ENCODE measurements at places on chromosomes 16 and 17.

DNA sequence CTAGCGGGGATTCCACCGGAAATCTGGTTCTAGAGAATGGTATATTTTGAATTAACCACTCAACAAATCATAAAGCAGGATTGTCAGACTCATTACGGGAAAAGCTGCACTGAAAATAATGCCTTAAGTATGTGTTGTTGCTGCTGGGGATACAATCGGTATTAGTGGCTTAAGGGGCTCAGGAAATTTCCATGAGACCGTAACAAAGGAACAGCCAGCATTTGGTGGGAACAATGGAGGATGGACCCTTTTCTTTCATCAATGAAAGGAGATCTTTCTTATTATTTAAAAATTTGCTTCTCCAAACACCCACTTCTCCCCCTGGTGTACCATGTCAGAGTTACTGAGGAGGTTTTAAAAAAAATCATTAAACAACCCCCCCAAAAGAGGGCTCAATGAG is 342.6 kb upstream of the ZFHX3 start:
- DNase-seq, result no peak

- DNase-seq, result no peak
Measured at GRCh38 chr17:50370052-50370451, 2.9 kb downstream of the MRPL27 start.

- DNase-seq, result peak; percentile 64
Measured at GRCh38 chr17:42407289-42407836, 15.7 kb downstream of the CAVIN1 start.

DNA sequence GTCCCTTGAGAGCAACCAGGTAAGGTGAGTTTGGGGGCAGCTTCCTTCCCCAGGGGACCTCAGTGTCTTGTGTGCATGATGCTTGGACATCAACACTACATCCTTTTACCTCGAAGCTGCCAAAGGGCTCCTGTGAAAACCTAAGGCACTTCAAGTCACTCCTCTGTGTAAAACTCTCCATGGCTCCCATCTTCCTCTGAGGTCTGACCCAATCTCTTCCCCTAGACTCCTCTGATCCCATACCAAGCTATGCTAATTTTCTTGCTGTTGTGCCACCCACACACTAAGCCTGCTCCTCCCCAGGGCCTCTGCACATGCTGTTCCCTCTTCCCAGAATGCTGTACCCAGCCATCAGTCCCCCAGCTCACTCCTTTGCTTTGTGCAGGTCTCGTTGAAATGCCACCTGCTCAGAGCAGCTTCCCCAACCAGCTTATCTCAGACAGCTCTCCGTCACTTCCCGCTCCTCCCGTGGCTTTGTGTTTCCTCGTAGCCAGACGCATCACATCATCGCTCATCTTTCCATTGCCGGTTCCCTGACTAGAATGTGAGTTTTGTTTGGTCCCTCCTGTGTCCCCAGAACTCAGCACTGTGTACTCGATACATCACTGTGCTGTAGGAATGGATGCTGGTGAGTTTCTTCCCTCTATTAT is 78.4 kb downstream of the CNGB1 start:
- DNase-seq, result no peak

DNA sequence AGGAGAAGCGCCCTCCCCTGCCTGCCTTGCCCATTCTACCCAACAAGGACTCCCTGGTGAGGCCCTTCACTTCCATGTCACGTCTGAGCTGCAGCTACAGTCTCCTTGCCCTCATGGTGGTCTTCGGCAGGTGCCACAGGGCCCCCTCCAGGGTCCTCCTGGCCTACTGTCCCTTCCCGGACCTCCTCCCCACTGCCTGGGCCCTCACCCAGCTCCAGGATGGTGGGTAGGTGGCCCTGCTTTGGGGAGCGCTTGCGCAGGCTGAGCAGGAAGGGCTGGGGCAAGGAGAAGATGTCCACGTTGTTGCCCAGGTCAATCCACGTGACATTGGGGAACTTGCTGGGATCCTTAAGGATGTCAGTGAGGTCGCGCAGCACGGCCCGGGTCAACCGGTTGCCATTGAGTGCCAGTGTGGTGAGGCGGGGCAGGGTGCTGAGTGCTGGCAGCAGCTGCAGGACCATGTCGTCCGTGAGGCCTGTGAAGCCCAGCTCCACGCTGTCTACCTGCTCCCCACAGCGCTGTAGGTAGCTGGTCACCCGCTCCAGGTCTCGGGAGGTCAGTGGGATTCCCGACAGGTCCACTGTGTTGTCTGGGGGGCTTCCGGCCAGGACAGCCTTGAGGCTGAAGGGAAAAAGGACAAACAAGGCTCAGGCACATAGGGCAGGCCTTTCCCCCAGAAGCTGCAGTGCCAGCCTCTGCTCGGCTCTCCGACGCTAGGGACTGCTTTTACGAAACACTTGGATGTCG is 28.3 kb downstream of the TRPV2 start:
- DNase-seq, result peak; percentile 71

DNA sequence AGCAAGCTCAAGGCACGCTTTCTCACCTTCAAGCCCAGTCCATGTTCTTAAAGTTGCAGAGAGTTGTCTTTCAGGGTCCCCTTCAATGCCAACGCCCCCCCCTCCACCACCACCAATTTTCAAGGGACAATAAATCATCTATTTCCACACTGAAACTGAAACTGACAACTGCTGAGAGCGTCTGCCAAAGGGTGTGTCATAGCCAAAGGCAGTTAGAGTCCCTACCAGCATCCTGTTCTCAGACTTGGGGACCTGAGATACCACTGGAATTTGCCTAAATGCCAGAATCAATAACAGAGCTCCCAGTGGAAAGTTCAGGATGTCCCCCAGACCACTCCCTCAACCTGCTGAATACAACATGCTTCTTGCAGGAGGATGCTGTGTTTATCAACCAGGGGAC is 133.2 kb upstream of the SOX9 start:
- DNase-seq, result no peak

DNA sequence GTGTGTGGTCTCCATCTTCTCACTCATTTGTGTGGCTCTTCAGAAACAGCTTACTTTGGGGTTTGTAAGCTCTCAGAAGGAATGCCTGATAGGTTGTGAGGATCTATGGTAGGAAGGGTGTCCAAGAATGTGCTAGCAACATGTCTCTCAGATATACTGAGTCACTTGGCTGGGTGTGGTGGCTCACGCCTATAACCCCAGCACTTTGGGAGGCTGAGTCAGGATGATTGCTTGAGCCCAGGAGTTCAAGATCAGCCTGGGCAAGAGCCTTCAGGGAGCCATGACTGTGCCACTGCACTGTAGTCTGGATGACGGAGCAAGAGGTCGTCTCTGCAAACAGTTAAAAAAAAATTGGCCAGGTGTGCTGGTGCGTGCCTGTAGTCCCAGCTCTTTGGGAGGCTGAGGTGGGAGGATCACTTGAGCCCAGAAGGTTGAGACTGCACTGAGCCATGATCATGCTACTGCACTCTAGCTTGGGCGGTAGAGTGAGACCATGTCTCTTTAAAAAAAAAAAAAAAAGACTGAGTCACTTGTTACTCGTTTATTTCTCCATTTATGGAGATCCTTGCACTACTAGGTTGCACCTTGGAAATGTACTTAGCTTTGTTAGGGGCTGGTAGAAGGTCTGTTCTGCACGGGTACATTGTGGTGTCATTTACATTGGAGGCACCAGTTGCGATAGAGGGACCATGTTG is 232.0 kb downstream of the SNX29 start:
- DNase-seq, result no peak

DNA sequence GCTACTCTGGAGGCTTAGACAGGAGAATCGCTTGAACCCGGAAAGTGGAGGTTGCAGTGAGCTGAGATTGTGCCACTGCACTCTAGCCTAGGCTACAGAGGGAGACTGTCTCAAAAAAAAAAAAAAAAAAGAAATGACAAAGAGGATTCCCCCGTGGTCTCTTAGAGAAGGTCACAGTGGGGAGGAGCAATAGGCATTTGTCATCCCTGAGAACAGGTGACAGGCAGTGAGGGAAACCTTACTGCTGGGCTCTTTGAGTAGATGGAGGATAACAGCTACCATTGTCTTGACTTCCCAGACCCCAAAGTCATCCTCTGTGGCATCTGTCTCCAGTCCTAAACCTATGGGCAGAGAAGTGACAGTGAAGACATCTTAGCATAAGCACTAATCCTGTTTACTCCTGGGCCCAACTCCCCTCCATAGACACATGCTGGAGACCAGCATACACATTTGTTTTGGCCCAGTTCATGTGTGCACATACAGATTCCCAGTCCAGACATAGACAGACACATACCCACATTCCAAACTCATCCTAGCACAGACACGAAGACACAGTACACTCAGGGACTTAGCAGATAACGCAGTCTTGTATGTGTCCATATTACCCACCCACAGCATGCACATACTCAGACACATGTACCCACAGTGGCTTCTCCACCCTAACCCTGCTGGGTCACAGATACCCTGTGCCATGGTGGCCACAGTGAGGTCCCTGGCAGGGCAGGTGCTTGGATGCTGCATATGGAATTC is 2.7 kb downstream of the ESRP2 start:
- peak; percentile 29 for DNase-seq

- no peak for DNase-seq
Measured at GRCh38 chr16:29318037-29318436, 88.5 kb downstream of the NPIPB11 start.

- DNase-seq, result no peak
Measured at GRCh38 chr17:50075446-50076032, 19.6 kb upstream of the PDK2 start.

DNA sequence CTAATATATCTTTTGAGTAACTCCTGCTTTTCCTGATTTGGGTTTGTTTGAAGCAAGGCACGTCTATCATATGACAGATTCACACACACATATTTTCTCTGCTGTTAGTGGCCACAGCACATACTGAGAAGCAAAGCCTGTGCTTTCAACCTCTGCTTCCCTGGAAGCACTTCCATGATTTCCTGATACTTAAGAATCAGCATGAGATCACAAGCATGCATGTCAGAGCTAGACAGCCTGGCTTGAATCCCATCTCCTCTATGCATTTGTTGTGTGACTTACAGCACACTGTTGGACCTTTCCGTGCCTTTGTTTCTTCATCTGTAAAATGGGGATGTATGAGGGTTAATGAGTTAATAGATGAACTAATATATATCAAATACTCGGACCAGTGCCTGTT is 151.1 kb upstream of the NOL11 start:
- no peak for DNase-seq

GRCh38 chr17:27530764-27531391 is 74.6 kb downstream of the KSR1 start:
- no peak for DNase-seq

GRCh38 chr16:14028202-14028601 is 42.9 kb upstream of the MRTFB start:
- no peak for DNase-seq

DNA sequence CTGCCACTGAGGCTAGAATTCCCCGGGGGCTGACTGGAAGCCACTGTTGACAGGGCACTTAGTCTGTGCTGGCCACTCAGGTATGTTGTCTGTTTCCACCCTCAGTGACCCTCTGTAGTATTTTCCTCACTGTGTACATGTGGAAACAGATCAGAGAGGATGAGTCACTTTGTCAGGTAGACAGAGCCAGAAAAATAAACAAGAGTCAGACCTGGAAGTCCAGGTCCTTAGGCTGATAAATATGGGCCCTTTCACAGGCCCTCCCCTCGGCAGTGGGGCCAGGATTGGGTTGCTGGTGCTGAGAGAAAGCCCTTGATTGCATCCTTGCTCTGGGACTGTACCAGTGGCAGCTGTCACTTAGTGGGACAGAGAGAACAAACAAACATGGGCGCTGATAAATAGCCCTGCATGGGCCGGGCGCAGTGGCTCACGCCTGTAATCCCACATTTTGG is 21.3 kb downstream of the PGS1 start:
- no peak for DNase-seq

GRCh38 chr17:15271741-15272140 is 6.6 kb upstream of the PMP22 start:
- no peak for DNase-seq

DNA sequence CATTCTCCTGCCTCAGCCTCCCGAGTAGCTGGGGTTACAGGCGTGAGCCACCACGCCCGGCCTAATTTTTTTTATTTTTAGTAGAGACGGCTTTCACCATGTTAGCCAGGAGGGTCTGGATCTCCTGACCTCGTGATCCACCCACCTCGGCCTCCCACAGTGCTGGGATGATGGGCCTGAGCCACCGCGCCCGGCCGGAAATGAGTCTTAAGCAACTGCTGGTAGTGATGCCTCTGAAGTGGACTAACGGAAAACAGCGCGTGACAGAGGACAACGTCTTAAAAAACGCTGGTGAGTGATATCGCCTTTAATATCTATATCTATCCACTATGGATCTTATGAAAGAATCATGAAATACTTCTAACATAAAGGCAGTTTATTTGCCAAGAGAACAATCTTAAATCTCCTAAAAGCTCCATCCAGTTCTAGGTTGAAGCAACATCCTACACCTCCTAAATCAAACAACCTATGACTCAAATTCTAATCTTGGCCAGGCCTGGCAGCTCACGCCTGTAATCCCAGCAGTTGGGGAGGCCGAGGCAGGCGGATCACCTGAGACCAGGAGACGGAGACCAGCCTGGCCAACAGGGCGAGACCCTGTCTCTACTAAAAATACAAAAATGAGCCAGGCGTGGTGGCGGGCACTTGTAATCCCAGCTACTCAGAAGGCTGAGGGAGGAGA is 69.8 kb downstream of the NXN start:
- DNase-seq, result no peak

- no peak for DNase-seq
Measured at GRCh38 chr16:1144476-1145382, 8.2 kb upstream of the CACNA1H start.

DNA sequence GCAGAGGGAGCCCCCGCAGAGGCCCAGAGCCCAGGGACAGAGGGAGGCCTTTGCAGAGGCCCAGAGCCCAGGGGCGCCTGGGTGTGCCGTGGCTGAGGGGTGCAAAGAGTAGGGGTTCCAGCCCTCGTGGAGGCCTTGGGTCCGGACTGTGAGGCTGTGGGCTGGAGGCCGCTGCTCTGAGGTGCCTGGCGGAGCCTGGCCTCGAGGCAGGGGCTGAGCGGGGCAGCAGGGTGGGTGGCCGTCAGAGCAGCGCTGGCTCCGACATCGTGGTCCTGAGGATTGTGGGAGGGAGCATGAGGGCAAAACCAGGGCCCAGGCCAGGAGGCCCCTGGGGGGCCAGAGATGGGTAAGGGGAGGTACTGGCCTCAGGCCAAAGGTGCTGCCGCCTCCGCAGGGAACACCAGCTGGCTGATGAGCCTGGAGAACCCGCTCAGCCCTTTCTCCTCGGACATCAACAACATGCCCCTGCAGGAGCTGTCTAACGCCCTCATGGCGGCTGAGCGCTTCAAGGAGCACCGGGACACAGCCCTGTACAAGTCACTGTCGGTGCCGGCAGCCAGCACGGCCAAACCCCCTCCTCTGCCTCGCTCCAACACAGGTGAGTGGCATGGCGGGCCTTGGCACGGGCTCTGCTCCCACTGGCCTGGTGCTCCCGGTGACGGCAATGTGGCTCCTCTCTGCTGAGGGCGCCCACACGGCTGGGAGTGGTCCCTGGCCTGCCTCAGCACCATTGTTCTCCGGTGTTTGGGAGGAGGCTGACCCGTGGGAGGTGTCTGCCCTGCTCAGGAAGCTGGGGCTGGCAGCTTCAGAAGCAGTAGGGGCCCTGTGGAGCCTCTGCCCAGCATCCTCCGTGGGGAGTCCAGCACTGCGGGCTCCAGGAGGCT is 33.7 kb downstream of the TSC2 start:
- DNase-seq, result no peak
